Activated CD8-positive, alpha-beta memory T cell treated with anti-CD3 and anti-CD28 coated beads for 4 hours (primary cell): ENCODE measurements at places on chromosomes 13 and 19.

DNA sequence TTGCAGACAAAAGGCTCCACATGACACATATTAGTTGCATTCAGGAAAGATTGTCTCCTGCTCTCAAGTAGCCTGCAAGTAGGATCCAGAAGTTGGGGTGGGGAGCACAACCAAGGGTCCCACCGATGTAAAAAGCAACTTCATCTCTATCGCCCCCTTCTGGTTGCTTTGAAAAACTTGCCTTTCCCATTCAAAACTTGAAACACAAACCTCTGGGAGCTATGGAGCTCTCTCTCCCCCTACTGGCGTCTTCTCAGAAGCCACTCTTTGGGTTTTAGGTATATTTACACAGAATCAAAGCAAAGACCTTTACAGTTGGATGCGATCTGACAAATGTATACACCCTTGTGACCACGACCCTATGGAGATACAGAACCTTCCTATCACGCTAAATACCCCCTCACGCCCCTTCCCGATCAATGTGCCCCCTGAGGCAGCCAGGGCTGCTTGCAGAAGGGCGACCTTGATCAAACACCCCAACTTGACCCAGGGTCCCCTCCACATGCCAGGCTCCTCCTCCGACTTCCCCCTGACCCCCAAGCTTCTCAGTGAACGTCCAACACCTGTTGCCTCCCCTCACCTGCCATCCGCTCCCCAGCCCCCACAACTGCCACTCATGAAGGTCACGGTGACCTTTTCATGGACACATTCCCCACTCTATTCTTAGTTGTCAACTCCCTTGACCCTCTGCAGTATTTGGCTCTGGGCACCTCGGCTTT, 10.1 kb downstream of the NOSIP start:
- no peak for DNase-seq

GRCh38 chr13:53137779-53138178, 109.2 kb downstream of the OLFM4 start:
- DNase-seq, result no peak

- no peak for DNase-seq
Measured at GRCh38 chr19:41960973-41961372, 1.9 kb upstream of the RABAC1 start.

DNA sequence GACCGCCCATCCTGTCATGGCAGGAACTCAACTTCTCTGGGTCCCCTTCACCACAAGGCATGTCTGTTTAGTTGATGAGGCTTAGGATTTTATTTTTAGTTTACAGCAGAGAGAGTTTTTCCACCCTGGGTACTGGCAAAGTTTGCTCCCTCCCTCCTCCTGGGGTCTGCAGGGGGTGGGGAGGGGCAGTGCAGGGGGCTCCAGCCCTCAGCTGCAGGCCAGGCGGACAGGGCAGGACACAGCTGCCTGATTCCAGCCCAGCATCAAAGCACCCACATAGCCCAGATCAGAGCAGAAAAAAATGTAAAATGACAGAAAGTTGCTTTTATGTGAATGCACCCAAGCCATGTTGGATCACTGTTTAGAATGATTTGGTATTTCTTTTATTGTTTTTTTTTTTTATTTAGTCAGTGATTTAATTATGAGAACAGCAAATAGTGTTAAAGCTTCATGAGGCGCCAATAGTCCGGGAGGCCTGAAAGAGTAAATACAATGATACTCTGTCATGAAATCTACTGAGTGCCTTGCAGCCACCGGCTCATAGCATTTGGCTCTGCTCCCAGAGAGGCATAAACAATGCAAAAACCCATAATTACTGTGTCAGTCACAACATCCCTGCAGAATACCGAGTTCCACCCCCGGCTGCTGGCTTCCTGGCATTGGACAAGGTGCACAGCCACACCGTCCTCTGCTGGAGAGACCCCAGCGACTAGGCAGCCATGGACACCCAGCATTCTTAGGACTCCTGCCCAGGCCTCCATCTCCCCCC, 923.5 kb downstream of the UQCRFS1 start:
- no peak for DNase-seq

DNA sequence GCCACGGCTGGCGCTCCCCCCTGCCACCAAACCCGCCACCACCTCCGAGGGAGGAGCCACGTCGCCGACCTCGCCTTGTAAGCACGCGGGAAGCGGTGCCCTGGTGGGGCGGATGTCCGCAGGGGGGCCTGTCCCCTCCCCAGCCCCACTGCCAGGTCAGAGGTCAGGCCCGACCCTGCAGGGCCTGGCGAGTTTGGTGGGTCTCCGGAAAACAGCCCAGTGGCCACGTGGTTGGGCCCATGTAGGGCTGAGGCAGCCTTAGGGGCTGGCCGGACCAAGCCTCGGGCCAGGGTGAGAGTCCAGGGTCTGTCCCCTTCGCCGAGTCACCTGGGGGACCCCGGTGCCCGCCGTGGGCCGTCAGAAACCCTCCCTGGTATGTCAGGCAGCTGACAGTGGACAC, 26.5 kb downstream of the SMIM24 start:
- DNase-seq, result no peak

- no peak for DNase-seq
Measured at GRCh38 chr19:53927739-53928138, 18.7 kb downstream of the CACNG7 start.

GRCh38 chr13:91701975-91702374, 303.6 kb downstream of the GPC5 start:
- no peak for DNase-seq

GRCh38 chr19:10111405-10111811, at the start of gene P2RY11:
P2RY11 (plus strand) TSS chr19:10111693; CDS start chr19:10111722, 29 bp downstream.
- no peak for DNase-seq

DNA sequence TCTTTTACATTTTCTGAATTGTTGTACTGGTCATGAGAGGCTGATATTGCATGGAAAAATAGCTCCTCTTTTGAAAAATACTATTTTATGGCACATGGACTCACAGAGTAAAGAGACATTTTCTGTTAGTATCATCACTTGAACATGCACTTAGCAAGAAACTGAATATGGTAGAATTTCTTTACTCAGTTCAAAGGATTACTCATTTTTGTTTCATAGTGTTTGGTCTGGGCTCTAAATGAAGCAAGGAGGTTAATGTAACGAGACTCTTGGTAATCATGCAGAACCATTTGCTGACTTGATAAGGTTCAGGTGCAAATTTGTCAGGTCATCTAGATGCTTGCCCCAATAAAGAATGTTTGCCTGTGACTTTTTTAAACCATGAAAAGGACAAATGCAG, 63.2 kb downstream of the GPC6 start:
- no peak for DNase-seq

DNA sequence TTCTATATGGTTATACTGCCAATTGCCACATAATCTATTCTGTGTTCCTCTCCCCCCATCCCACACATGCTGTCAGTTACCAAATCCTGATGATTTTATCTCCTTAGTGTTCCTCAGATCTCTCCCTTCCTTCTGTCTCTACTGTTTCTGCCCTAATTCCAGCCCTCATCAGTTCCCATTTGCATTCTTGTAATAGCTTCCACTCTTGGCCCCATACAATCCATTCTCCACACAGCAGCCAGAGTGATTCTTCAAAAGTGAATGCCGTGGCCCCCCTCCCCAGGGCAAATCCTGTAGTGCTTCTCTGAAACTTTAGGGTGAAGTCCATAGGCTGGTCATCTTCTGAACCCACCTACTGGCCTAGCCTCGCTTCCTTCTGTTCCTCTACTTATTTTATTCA, 114.4 kb downstream of the ZAR1L start:
- DNase-seq, result no peak

DNA sequence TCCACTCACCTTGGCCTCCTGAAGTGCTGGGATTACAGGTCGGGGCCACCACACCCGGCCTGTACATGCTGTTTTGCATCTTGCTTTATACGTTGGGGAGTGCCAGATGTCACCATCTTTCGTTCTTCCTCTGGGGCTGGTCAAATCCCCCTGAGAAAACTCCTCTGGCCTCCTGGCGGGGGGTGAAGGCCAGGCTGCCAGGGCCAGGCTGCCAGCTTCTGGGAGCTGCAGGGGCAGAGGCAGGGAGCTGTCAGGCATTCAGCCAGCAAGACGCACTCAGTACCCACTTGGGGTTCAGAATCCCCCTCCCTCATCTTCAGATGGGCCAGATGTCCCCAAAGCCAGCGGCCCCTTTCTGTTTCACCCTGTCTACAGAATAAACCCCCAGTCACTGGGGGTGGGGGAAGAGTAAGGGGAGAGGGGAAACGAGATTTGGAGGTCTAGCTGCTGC, 16.1 kb downstream of the ZSWIM9 start:
- DNase-seq, result no peak
